ENCODE measurements at places on chromosomes 2 and 18. TPM values are rescaled to one million over a fixed set of nuclear protein-coding genes. Genes with fewer than 3 reads are reported as not detected.

SLC9A4 gene
- total RNA-seq, result not detected

MYOM1 gene
- 0.90 TPM for total RNA-seq

SCYGR5 gene
- not detected for total RNA-seq

GAREM1 gene
- total RNA-seq, result 5.5 TPM

POU3F3 gene
- not detected for total RNA-seq

TNFAIP6 gene
- total RNA-seq, result 51.9 TPM

Measured in fibroblast of the aortic adventitia (primary cell).